Left ventricle myocardium superior (tissue), 1 donor: ENCODE measurements at places on chromosomes 3 and 15. TPM values are rescaled to one million over a fixed set of nuclear protein-coding genes. Genes with fewer than 3 reads are reported as not detected.

DNA sequence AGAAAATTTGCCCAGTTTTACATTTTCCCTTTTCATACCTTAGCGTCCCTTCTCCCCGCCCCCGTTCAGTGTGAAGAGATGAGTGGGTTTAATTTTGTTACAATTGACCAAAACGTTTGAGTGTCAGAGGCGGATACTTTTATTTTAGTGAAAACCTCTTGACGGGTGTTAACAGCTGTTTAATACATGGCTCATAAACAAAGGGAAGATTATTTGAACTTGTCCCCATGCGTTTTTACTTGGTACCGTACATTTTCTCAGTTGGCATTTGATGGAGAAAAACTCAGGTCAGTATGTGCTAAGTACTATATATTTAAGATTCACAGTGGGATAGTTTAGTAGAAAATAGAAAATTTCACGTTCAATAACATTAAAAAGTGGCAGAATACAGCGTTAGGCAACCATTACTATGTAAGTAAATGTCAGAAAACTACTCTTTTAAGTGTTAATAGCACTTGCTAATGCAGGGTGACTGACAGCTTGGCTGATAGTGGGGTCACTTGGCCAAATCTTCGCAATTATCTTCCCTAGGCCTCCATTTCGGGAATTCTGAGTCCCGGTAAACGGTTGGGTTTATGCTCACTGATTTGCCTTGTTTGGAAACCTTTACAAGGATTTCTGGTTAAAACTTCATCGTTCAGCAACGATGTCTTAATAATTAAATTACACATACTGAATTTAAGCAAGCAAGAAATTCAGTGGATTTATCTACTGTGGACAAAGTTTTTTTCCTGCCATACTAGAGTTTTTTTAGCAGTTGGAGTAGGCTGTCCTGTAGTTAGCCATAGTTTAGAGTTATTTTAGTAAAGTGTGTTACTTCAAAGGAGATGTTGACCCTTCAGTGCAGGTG lies 4.8 kb downstream of the CHD2 start:
- no peak for DNase-seq

Gene SLC28A2
- total RNA-seq: not detected

GRCh38 chr3:54427501-54427900 lies 305.1 kb downstream of the CACNA2D3 start:
- DNase-seq: no peak

DNA sequence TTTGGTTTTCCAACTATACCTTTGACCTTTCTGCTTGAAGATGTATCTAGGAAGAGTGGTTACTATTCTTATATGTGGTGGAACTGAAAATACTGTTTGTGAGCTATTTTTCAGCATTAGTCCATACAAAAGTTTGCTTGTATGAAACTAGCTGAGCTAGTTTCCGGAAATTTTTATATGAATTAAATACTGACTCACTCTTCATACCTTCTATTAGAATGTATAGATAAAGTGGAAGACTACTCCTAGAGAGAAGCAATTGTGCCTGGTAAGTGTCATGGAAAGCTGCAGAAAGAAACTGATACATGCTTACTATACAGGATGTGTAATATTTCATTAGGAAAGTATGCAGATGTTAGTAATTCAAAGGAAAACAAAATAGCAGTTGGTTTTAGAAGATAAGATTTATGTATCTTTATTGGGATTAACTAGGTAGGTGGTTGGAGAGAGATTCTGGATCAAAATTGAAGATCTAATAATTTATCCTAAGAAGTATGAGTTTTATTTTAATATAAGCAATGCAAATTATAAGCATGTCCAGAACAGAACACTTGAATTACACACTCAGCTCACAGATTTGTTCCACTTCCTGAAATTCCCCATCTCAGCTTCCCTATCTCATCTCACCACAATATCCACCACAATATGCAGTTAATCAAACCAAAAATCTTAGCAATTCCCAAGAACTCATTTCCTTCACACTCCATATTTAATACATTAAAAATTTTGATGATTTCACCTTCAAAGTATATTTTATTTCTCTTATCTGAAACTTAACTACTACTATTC lies 82.8 kb downstream of the BCHE start:
- DNase-seq: no peak

DNA sequence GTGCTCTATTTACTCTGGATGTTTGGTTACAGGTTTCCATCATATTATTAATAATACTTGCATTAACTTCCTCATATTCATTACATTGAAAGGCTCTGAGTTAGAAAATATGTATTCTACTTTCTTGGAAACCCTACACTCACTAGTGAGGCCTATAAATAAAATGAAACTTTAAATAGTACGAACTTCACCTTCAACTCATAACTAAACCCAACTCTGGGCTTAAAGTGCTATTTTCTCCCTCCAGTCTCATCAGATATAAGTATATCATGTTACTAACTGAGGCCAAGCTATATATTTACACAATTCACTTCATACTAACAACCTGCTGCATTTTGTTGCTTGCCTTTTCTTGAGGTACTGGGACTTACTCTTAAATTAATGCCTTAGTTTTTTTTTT lies 306.7 kb downstream of the TIGIT start:
- DNase-seq: no peak

Gene SLC28A1
- total RNA-seq: 0.50 TPM

DNA sequence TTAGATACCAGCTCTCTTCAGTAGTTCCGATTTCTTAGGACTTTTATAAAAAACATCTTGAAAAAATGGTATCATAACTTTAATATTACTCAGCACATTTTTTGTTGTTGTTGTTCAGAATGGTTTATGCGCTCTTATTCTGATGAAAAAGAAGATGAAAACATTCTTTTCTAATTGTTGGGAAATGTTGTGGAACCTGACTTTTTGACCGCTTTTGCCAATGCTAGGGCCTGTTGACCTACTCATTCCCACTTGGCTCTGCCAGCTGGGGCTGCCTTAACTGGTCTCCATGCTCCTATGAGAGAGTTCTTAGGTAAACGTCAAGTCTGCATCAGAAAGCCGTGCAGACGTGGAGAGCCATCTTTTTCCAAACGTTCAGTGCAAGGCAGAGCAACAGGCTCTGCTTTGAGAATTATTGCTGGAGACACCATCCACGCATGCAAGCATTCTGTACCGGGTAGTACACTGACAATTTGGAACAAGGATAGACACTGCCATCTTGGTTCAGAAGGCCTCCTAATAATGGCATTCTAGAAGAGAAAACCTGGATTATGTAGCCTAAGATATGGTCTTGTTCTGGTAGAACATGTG lies 176.8 kb downstream of the GHSR start:
- no peak for DNase-seq
